ENCODE measurements at places on chromosomes 5 and 9.

- DNase-seq = no peak
Measured at GRCh38 chr9:23492126-23493002, 333.7 kb downstream of the ELAVL2 start.

DNA sequence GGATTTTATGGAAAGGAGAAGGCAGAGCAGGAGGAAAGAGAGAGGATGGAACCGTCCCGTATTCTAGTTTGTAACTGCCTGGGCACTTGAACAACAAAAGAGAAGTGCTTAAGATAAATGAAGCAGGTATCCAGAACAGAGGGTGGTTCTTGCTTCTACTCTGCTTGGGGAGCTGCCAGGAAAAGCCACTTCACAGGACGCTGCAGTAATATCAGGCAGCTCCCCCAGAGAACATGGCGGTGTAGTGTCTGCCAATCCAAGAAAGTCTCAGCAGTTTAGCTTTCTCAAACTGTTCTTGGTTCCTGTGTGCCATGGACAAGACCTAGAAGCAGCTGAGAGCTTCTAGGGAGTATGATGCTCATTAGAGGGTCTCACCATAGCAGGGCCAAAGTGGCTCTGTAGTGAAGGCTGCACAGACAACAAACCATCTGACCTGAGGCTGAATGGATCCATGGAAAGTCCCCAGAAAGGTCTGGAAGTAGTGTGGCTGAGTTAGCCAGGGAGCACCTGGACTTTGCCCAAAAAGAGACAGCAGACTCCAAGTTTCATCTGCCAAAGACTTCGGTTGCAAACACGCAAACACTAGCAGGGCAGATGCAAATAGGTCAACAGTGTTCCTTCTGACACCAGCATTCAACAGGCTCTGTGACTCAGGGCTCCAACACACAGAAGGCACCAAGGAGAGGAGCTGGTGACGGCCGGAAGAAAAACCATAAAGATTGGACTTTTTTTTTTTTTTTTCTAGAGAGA, 72.2 kb upstream of the TNFSF8 start:
- no peak for DNase-seq

- DNase-seq = no peak
Measured at GRCh38 chr5:139551191-139551889, 9.8 kb upstream of the UBE2D2 start.

DNA sequence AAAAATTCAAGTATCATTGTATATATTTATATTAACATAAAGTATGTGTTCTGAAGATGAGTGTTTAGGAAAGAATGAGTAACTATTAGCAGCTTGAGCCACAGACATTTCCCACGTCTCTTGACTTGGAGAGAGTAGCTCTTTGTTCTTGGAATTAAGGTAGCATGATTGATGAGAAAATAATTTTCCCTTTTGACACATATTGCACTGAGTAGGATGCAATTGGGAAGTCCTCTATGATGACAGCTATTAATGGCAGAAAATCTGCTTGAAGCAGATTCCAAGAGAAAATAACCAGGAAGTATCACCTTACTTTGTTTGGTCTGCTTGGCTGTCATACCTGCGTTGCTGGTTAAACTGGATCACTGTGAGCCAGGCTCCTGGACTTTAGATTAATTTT, 204.8 kb downstream of the TLE4 start:
- no peak for DNase-seq
